ENCODE measurements at places on chromosomes 6 and 20. TPM values are rescaled to one million over a fixed set of nuclear protein-coding genes. Genes with fewer than 3 reads are reported as not detected.

The BPI gene
- total RNA-seq: not detected

GRCh38 chr6:25340431-25341202, 61.4 kb downstream of the CARMIL1 start:
- no peak for DNase-seq

- DNase-seq: no peak
Measured at GRCh38 chr6:31851485-31851832, 11.2 kb downstream of the NEU1 start.

GRCh38 chr6:4350567-4351519, 215.5 kb upstream of the ECI2 start:
- DNase-seq: peak; percentile 99

The PDE10A gene
- 6.3 TPM for total RNA-seq

- no peak for DNase-seq
Measured at GRCh38 chr6:128239146-128239545, 281.3 kb downstream of the PTPRK start.

- no peak for DNase-seq
Measured at GRCh38 chr20:11849270-11849915, 68.3 kb upstream of the BTBD3 start.

DNA sequence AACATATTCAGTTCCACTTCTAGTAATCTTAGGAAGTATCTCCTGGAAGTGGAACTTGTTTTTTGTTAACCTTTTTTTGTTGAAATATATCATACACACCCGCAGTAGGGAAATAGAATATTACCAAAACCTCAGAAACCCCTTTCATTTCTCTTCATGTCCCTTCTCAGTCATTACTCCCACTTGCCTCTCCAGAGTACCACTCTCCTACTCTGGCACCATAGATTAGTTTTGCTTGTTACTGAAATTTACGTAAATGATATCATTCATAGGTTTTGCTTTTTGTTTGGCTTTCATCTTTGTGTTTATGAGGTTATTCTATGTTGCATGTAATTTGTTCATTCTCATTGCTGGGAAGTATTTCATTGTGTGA, 52.8 kb downstream of the ZFAND3 start:
- DNase-seq: no peak

DNA sequence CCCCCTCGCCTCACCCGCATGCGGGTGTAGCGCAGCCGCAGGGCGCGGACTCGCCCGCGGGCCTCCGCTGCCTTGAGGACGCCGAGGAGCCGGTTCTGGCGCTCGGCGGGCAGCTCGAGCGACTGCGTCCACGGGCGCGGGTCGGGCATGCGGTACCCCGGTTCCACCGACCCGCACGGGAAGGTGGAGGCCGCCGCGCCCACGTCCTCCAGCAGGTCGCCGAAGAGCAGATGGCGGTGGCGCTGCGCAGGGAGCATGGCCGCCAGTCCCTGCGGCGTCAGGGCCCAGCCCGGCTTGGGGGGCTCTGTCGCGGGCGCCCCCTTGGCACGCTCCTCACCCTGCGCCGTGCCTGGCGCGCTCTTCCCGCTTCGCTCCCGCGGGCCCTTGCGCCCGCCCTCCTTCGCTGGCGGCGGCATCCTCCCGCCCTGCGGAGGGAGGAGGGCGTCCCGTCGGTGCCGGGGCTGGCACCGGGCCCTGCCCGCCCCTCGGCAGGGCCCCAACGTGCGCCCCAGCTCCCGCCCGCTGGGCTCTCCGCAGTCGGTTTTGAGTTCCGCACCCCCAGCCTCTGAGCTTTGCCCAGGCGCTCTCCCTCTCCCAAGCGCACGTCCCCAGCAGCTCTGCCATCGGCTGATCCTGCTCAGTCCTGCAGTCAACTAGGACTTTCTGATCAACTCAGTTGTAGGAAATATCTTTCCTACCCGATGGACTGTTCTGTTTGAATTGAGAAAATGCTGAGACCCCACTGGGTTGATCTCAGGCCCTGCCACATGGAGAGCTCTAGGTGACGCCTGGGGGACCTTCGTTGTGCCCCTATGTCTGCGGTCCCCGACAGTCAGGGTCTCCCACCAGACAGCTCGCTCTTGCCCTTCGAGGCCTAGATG, at the start of gene LKAAEAR1:
Gene LKAAEAR1, minus strand, starts transcription at position 595 of the 881 bp plus-strand sequence. Its CDS starts 179 bp downstream, at position 416.
- DNase-seq: no peak

DNA sequence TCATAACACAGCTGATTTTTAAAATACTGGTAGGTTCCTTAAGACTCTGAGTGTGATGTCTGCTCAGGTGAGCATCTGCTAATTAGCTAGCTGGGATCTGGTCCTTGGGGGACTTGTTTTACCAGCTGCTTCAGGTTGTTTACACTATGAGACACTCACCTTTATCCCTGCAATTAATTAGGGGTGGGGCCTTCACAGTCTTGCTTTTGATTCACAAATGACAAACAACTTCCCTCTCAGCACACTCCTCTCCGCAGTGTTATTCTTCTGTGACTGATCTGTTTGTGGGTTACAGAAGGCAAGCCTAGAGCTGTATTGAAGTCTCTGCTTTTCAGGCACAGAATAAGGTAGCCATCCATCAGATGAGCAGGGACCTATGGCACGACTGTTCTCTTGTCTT, 62.0 kb upstream of the CD83 start:
- DNase-seq: no peak

- DNase-seq: no peak
Measured at GRCh38 chr6:130625825-130626527, 201.2 kb upstream of the SMLR1 start.

The ZHX3 gene
- 6.5 TPM for total RNA-seq

GRCh38 chr6:8005136-8005535, 59.1 kb downstream of the BLOC1S5 start:
- no peak for DNase-seq

GRCh38 chr20:62907384-62908317, 18.7 kb downstream of the DIDO1 start:
- DNase-seq: no peak

DNA sequence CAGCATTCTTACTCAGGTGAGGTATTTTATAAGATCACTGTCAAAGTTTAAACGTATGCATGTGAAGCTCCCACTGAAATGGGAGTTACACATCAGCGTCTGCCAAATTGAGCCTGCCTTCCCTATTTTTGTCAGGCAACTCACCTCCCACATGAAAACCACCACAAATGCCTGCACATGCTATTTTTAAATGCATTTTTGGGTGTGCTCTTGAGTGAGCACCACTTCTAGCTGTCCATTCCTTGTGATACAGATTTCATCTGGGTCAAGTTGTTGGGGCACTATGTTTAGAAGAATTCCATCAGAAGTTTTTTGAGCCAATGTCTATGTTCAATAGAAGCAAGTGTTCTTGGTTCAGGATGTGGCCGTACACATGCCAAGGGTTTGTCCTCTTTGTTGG, 71.7 kb upstream of the RIPPLY2 start:
- no peak for DNase-seq

DNA sequence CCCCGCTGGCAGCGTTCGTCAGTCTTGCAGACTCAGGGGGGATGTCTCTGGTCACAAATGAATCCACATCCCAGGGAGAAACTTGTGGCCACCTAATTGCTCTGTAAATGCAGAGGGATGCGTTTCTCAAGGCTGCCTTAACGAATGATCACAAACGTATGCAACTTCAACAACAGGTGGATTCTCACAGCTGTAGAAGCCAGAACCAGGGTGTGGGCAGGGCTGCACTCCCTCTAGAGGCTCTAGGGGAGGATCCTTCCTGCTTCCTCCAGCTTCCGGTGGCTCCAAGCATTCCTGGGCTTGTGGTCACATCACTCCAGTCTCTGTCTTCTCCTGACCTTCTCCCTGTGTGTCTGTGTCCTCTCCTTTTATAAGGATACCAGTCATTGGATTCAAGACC, 3.3 kb upstream of the TAF4 start:
- DNase-seq: no peak

GRCh38 chr20:60935971-60936370, 316.1 kb upstream of the CDH4 start:
- no peak for DNase-seq

- peak; percentile 3 for DNase-seq
Measured at GRCh38 chr20:21027569-21027968, 78.6 kb downstream of the LINC00237 start.

The NOX3 gene
- not detected for total RNA-seq

DNA sequence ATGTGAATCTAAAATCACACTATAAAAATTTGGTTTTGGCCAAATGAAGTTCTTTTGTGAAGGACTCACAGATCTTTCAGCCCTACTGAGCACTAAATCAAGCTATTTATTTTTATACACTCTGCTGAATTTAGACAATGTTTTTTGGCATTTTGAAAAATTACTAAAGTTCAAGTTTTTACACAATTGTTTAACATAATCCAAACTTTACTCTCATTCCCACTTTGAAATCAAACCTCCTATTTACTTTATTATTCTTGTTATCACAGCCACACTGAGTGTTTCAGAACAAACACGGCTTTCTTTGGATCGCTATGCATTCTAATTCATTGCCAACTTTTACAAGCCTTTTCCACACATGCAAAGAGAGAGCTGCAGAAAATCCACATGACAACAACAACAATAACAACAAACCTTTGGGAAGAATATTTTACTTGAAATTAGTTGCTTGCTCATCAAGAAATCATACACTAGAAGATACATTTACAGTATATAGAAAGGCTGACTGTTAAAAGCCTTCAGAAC, 49.1 kb upstream of the TMEM30A start:
- DNase-seq: no peak

GRCh38 chr6:154960299-154960843, 34.7 kb upstream of the TIAM2 start:
- DNase-seq: no peak

DNA sequence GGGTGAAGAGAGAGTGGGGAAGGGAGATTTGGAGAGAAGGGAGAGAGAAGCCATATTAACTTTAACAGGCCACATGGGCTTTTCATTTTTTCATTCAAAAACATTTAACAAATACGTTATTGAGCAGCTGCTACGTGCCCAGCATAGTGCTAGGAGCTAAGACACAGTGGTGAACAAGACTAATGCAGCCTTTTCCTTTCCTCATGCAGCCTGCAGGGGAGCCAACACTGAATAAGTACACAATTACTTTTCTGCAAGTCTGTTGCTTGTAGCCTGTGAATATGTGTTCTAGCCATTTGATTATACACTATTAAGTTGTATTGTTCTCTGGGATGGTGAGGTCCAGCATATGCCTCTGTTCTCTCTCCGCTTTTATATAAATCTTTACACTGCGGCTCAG, 1.9 kb upstream of the BLOC1S5 start:
- DNase-seq: no peak

- DNase-seq: peak; percentile 72
Measured at GRCh38 chr6:46419576-46420002, 71.7 kb downstream of the RCAN2 start.

- DNase-seq: no peak
Measured at GRCh38 chr6:69584913-69585729, 211.7 kb downstream of the LMBRD1 start.

- no peak for DNase-seq
Measured at GRCh38 chr6:3350252-3350796, 91.6 kb downstream of the PSMG4 start.

The VSX1 gene
- not detected for total RNA-seq

The SLC17A1 gene
- not detected for total RNA-seq

The SLC52A3 gene
- total RNA-seq: under 0.01 TPM

DNA sequence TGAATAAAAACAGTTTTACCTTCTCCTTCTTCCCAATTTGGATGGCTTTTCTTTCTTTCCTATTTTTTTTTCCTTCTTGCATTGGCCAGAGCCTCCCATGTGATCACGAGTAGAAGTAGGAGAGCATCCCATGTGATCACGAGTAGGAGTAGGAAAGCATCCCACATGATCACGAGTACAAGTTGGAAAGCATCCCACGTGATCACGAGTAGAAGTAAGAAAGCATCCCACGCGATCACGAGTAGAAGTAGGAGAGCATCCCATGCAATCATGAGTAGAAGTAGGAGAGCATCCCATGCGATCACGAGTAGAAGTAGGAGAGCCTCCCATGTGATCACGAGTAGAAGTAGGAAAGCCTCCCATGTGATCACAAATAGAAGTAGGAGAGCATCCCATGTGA, 218.6 kb downstream of the DLL1 start:
- DNase-seq: no peak

- DNase-seq: no peak
Measured at GRCh38 chr6:77774457-77774856, 121.6 kb downstream of the MEI4 start.

GRCh38 chr20:32139947-32140346, 30.4 kb downstream of the TM9SF4 start:
- no peak for DNase-seq

- DNase-seq: no peak
Measured at GRCh38 chr6:102981490-102982015, 1588.0 kb downstream of the GRIK2 start.

DNA sequence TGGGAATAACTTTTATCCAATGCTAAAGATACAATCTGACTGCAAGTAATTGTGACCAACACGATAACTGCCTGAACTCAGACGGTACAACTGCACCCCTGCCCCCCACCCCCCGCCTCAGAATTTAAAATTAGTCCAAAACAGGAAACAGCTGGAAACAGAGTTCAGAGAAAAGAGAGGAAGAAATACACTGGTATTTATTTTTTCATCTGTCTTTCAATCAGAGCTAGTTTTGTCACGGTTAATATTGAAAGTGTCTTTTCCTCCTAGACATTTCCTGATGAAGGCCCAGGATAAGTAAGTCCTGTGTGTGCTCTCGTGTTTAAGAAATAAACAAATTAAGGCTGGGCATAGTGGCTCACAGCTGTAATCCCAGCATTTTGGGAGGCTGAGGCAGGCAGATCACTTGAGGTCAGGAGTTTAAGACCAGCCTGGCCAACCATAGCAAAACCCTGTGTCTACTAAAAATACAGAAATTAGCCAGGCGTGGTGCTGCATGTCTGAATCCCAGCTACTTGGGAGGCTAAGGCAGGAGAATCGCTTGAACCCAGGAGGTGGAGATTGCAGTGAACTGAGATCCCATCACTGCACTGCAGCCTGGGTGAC, 21.5 kb downstream of the ACSS1 start:
- DNase-seq: peak; percentile 55

DNA sequence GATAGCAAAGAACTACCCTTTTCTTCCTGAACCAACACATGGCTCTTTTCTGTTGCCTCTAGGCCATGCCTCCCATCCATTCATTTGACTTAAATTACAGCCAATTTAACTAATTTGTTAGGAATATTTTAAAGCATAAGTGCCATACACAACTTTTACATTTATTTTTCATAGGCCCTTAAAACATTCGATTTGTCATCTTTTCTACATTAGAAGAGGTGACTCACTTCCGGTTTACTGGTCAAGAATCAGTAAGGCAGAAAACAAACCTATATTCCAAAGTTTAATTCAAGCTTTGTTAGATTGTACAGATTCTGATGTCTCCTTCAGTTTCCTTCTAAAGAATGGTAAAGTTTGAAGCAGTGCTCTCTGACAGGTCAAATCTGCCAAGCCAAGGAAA, 344.3 kb downstream of the SAMD5 start:
- peak; percentile 43 for DNase-seq

- DNase-seq: no peak
Measured at GRCh38 chr6:123747515-123747914, 56.1 kb upstream of the NKAIN2 start.
